Adrenal gland (tissue), 19 donors: ENCODE measurements at places on chromosomes 5 and 9.
A peak's percentile ranks its signal among the peaks of the same experiment; 100 is the strongest.

- DNase-seq, result no peak
Measured at GRCh38 chr5:67082941-67083340, 113.7 kb downstream of the CD180 start.

DNA sequence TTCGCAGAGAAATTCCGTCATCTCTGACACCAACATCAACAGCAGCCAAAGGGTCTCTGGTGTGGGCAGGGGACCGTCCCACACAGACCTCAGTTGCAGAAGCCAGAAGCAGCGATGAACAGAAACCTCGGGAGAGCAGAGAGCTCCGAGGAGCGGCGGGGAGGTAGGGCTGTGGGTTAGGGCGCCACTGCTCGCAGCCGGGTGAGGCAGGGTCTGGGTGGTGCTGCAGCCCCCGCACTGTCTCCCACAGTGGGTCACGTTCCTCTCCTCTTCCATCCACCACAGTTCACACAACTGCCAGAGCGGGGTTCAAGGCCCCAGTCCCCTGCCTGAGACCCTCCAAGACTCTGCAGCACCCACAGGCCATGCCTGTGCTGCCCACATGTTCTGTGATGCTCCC is 99.9 kb downstream of the OLFM1 start:
- no peak for DNase-seq

- DNase-seq, result peak; percentile 60
Measured at GRCh38 chr5:16456103-16456832, 9.3 kb downstream of the ZNF622 start.

DNA sequence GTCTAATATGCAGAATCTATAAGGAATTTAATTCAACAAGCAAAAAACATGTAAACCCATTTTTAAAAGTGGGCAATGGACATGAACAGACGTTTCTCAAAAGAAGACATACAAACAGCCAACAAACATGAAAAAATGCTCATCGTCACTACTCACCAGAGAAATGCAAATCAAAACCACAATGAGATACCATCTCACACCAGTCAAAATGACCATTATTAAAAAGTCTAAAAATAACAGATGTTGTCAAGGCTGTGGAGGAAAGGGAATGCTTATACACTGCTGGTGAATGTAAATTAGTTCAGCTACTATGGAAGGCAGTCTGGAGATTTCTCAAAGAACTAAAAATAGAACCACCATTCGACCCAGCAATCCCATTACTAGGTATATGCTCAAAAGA is 3.1 kb upstream of the KLHL3 start:
- DNase-seq, result no peak

- DNase-seq, result no peak
Measured at GRCh38 chr9:2800394-2801179, 43.3 kb downstream of the PUM3 start.

DNA sequence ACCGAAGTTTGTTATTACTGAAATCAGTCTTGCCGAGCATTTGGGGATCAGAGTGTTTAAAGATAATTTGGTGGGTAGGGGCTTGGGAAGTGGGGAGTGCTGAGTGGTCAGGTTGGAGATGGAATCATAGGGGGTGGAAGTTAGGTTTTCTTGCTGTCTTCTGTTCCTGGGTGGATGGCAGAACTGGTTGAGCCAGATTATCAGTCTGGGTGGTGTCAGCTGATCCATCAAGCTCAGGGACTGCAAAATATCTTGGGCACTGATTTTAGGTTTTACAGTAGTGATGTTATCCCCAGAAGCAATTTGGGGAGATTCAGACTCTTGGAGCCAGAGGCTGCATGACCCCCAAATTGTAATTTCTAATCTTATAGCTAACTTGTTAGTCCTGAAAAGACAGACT is 5.4 kb upstream of the ANKRD31 start:
- DNase-seq, result no peak

DNA sequence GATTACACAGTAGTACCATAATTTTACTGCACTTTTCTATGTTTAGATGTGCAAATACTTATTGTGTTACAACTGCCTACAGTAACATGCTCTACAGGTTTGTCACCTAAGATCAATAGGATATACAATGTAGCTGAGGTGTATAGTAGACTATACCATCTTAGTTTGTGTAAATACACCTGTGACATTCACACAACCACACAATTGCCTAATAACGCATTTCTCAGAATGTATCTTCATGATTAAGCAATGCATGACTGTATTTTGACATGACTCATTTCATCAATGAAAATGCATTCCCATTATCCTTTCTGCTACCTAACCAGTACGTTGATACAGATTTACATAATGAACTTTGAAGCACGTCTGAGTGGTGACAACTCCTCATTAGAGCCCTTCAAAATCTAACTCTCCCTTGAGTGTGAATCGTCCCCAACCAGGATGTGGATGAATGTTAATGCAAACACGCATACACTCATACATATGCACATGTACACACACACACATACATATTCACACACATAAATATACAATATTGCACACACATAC is 28.4 kb downstream of the GZMK start:
- DNase-seq, result no peak

DNA sequence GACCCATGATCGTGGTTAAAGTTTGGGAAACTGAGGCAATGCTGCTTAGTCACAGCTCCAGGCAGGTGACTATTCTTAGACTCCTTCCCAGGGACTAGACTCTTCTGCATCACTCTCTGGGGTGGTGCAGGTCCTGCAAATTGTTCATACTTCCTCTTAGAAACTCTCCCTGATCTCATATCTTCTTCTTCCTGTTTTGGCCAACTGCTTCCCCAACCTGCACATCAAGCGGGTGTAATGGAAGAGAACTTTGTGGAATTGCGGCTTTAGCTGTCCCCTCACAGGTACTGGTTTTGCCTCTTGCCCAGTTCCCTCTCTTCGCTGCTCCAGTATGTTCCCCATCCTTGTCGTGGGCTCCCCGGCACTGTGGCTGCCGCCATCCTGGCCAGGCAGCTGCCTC is 111.5 kb upstream of the CTSL start:
- DNase-seq, result no peak

DNA sequence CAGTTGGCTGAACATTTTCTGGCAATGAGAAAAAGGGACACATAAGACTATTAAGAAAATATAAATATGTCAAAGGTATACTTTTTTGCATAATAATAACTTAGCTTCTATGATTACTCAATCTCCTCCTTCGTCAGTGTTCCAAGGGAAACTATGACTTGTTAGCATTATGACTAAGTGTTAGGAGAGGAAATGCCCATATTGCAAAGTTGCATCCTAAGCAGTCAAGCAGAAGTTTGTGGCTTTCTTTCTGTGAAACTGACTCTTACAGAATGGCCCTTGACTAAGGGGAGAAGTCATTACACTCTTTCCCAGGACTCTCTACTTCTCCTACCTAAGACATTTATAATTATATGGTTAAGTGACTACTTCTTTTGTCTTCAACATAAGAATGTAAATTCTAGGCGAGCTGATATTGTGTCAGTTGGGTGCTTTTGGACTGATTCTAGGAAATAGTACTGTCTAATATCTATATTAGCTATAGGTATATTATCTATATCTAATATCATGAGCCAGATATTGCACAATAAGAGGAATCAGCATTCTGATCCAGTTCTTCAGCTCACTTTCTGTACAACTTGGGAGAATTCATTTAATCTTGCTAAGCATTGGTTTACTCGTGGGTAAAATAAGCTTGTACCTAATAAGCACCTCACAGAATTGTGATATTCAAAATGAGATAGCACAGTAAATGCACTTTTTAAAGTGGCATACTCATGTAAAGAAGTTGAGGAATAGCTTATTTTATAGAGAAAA is 16.4 kb upstream of the SPINK6 start:
- no peak for DNase-seq

DNA sequence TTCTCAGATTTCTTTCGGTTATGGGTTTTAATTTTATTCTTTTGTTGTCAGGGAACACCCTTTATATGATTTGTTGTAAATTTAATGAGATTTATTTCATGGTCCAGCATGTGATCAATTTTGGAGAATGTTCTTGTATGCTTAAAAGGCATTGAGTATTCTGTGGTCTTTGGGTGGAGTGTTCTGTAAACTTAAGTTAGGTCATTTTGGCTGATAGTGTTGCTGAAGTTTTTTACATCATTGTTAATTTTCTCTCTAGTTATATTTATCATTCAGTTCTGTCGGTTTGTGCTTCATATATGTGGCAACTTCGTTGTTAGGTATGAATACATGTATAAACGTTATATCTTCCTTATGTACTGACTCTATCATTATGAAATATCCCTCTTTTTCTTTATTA is 55.5 kb downstream of the NIPBL start:
- no peak for DNase-seq
